ENCODE measurements at places on chromosomes 12 and 14. TPM values are rescaled to one million over a fixed set of nuclear protein-coding genes. Genes with fewer than 3 reads are reported as not detected.

GRCh38 chr12:5648692-5649359 is 216.9 kb downstream of the NTF3 start:
- peak; percentile 66 for DNase-seq
- no peak overlapping the region for H3K27ac ChIP-seq
- no peak overlapping the region for H3K4me3 ChIP-seq
- H3K27me3 ChIP-seq = no peaks in the 10 kb centered on the region
- no peaks in the 10 kb centered on the region for H3K36me3 ChIP-seq
- H3K4me1 ChIP-seq = no peaks in the 10 kb centered on the region

GRCh38 chr12:97380440-97380839 is 82.2 kb upstream of the RMST start:
- no peaks in the 10 kb centered on the region for H3K27me3 ChIP-seq
- H3K36me3 ChIP-seq = no peaks in the 10 kb centered on the region
- H3K27ac ChIP-seq = no peak overlapping the region
- DNase-seq = no peak
- H3K4me3 ChIP-seq = no peak overlapping the region
- H3K4me1 ChIP-seq = no peaks in the 10 kb centered on the region

Gene IL22
- not detected for total RNA-seq

DNA sequence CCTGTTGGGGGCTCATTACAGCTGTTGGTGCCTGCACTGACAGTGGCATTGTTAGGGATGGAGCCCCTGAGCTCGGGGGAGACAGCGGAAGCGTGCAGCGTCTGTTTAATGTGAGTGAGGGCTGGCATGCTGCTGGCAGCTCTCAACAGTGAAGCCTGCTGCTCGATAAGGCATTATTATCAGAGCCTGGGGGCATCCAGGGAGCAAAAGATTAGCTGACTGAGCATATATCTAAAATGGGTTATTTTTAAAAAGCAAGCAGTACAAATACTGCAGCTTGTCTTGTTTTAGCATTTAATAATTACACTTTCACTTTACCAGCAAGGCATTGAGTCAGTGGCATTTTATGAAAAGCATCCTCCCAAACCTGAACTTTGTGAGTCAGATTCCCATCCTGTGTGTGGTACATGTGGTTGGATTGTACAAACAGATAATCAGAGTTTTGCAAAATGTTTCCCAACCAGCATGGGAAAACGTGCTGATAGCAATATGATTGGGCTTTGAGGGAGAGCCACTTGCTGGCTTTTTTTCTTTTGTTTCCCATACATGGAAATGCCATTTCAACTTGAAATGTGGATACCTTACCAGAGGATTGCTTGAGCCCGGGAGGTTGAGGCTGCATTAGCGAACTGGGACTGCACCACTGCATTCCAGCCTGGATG is 150.8 kb downstream of the PRKCH start:
- no peaks in the 10 kb centered on the region for H3K36me3 ChIP-seq

- H3K27ac ChIP-seq = no peak overlapping the region
- no peaks in the 10 kb centered on the region for H3K4me1 ChIP-seq
- no peak for DNase-seq
- H3K27me3 ChIP-seq = no peaks in the 10 kb centered on the region
- H3K36me3 ChIP-seq = no peaks in the 10 kb centered on the region
- H3K4me3 ChIP-seq = no peak overlapping the region
Measured at GRCh38 chr12:101685092-101685491, 12.3 kb upstream of the CHPT1 start.

Gene TPH2
- not detected for total RNA-seq

Gene KRT78
- total RNA-seq = not detected

GRCh38 chr12:130286041-130286440 is 51.6 kb upstream of the PIWIL1 start:
- no peak overlapping the region for H3K4me3 ChIP-seq
- H3K4me1 ChIP-seq = no peaks in the 10 kb centered on the region
- peak; percentile 66 for DNase-seq
- H3K36me3 ChIP-seq = no peaks in the 10 kb centered on the region
- no peak overlapping the region for H3K27ac ChIP-seq

- no peak overlapping the region for H3K27ac ChIP-seq
- H3K27me3 ChIP-seq = no peaks in the 10 kb centered on the region
- no peaks in the 10 kb centered on the region for H3K36me3 ChIP-seq
- H3K4me1 ChIP-seq = no peaks in the 10 kb centered on the region
Measured at GRCh38 chr12:45260854-45261253, 45.0 kb downstream of the ANO6 start.

DNA sequence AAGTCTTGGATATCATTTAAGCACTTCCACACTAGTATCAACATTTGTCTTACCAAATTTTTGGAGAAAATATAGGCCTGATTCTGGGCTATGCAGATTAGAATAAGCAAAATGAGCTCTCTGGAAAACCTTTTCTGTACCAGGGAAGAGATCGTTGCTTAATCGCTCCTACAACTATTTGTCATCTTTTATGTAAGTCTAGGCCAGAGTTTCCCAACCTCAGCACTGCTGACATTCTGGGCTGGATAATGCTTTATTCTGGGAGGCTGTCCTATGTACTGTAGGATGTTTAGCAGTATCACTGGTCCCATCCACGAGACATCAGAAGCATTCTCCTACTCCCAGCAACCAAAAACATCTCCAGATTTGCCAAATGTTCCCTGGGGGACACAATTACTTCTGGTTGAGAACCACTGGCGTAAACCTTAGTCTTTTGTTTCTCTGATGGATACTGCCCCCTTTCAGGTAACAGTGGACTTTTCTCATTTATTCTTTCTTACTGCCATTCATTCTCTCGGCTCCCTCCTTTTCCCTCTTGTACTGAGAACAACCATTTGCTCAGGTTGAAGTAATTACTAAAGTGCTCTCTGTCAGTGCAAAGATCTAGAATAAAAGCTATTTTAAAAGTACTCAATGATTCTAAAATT is 316.9 kb upstream of the E2F7 start:
- H3K36me3 ChIP-seq = no peaks in the 10 kb centered on the region
- no peak overlapping the region for H3K4me3 ChIP-seq
- DNase-seq = no peak
- H3K27ac ChIP-seq = no peak overlapping the region
- no peaks in the 10 kb centered on the region for H3K4me1 ChIP-seq

Gene STYK1
- total RNA-seq = not detected

Data from Karpas-422 (cell line).